ENCODE measurements at places on chromosomes 3 and 15. TPM values are rescaled to one million over a fixed set of nuclear protein-coding genes. Genes with fewer than 3 reads are reported as not detected.

The SEMA3B gene
- total RNA-seq, result 10.6 TPM

The ROBO2 gene
- 0.23 TPM for total RNA-seq

The APBA2 gene
- total RNA-seq, result 11.7 TPM

The CLDN18 gene
- not detected for total RNA-seq

The AHSG gene
- not detected for total RNA-seq

The ELL3 gene
- 0.85 TPM for total RNA-seq

The ACOX2 gene
- total RNA-seq, result 30.9 TPM

The GOLGA6D gene
- not detected for total RNA-seq

The PFN2 gene
- total RNA-seq, result 74.6 TPM

The ROPN1 gene
- total RNA-seq, result not detected

The ZMAT3 gene
- total RNA-seq, result 10.7 TPM

The C3orf20 gene
- total RNA-seq, result 0.09 TPM

The ARHGEF3 gene
- 7.3 TPM for total RNA-seq

The SERINC4 gene
- not detected for total RNA-seq

The AQP9 gene
- total RNA-seq, result not detected

The ESYT3 gene
- 1.4 TPM for total RNA-seq

The MOBP gene
- not detected for total RNA-seq

The KLHL6 gene
- total RNA-seq, result not detected

The CDHR4 gene
- total RNA-seq, result not detected

The ATP10A gene
- 20.8 TPM for total RNA-seq

The DUSP7 gene
- total RNA-seq, result 10.6 TPM

The TERC gene
- 147 TPM for total RNA-seq

The ABCF3 gene
- total RNA-seq, result 50.2 TPM

All from pericardium fibroblast (primary cell).